ENCODE measurements at places on chromosomes 2 and 18.

DNA sequence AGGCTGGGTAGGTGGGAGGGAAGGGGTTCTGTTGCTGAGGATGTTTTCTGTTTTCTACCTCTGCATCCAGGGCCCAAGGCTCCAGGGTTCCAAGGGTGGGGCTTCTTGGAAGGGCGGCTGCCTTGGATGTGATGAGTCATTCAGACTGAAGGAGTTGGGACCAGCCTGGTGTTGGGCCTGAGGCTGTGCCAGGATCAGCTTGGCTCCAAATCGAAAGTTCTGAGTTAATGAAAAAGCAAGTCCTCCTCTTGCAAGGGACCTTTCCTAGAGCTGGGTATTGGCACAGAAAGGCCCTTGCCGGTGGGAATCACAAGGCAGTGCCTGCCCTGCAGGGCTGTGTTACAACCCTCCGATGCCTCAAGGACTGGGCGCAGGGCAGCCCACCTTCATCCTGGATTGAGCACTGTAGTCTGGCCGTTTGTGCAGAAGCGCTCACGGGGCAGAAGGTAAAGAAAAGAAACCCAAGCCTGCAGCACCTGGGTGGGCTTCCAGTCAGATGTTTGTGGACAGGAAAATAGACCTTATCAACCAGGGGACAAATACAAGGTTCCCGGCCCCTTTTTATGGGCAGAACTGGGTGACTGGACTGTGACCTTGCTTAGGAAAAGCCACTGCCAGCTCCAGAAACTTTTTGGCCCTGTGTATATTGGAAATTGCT, 52.5 kb upstream of the MCFD2 start:
- no peak for DNase-seq

- no peak for DNase-seq
Measured at GRCh38 chr2:8676191-8676920, 5.5 kb upstream of the ID2 start.

GRCh38 chr18:34342960-34343359, 118.2 kb upstream of the NOL4 start:
- DNase-seq, result no peak

DNA sequence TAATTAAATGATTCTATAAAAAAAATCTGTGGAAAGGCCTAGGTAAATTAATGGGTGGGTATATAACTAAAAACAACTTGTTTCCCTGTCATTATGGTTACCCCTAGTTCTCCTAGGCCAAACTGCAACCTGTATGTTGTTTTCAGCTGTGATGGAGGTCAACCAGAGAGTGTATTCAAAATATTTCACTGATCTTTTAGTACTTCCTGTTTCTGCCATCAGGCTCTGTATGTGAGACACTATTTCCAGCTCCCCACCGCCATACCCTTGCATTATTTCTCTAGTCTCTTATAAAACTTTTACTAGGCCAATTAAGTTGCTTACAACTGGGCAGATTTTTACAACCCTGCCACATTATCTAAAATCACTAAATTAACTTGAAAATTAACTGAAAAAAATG, 21.0 kb upstream of the CDKL4 start:
- no peak for DNase-seq

- DNase-seq, result no peak
Measured at GRCh38 chr2:204835786-204836185, 290.5 kb downstream of the PARD3B start.

DNA sequence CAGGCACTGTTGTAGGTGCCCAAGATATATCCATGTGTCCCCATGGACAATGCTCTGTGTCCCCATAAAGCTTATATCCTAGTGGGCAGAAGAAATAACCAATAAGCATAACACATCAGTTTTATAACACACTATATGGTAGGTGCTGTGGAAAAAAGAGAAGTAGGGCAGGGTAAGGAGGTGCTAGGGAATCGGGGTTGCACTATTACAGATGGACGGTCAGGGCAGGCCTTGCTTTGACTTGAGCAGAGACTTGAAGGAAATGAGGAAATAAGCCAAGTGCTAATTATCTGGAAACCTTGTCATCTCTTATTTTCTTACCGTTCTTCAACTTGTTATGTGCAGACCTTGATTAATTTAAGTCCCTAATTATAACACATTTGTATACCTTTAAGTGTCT, 82.0 kb downstream of the PHLPP1 start:
- DNase-seq, result no peak

GRCh38 chr2:119156105-119156890, 2.3 kb downstream of the C1QL2 start:
- DNase-seq, result no peak

- DNase-seq, result no peak
Measured at GRCh38 chr2:33108483-33109443, 162.0 kb downstream of the LTBP1 start.

- DNase-seq, result no peak
Measured at GRCh38 chr2:100884145-100884621, 64.2 kb downstream of the NPAS2 start.

DNA sequence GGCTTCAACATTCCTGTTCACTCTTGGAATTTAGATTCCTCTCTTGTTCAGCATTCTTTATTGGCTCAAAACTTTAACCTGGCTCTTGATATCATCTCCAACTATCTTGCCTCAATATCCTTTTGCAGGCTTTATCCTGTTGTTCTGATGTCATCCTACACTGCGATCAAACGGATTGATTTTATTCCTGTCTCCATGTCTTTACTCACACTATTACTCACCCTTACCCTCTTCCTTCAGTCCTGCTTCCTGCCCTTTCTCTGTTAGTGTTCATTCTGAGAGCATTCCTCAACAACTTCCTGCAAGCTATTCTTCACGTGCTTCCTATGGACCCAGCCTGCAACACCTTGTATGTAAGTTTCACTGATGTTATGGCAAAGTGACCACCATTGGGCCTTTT, 264.7 kb downstream of the RNF152 start:
- DNase-seq, result no peak

Measured in activated CD4-positive, alpha-beta T cell treated with anti-CD3 and anti-CD28 coated beads, Interleukin-2, amount 50 U/mL, for 1 hour (primary cell).